Astrocyte of the spinal cord (primary cell): ENCODE measurements at places on chromosomes 7 and 10.

DNA sequence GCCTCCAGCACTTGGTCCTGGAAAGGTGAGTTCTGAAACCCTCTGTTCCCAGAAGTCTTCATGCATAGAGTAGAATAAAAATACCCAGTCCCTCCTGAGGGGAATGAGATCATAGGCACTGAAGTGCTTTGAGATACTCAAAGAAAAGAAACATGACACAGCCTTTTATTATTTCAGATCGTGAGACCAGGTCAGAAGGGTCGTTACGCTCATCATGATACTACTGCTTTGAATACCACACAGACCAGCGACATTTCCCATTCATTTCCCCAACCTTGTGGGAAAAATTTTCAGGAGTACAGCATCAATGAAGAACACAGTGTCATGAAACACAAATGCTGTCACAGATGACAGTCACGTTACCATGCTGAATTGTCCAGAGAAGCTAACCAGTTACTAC, 15.0 kb downstream of the CLRN3 start:
- DNase-seq: no peak

DNA sequence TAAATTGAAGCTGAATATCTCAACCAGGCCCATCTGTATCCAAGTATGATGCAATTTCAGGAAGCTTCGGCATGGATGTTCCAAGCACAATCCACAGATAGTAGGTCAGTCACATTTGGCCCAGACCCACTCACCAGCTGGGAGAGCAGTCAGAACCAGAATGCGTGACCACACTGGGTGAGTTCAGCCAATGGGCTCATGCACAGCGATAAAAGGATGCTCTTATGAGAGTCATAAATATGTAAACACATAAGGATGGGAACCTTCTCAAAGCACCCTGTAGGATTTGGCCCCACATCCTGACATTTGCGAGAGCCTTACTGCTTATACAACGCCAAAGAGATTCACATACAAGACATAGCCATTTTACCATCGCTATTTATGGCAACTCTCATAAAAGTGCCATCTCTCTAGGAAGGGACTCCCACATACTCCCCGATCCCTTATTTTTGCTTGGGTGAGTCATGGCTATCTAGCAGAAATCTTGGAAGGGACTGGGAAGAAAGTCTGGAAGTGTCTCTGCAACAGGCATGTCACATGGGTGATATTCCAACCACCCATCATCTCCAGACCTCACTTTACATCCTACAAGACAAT, 3.0 kb downstream of the AFAP1L2 start:
- DNase-seq: peak; percentile 46

GRCh38 chr7:135770139-135770710, 21.6 kb upstream of the FAM180A start:
- no peak for DNase-seq

GRCh38 chr7:71626206-71626605, 494.3 kb downstream of the GALNT17 start:
- peak; percentile 87 for DNase-seq

DNA sequence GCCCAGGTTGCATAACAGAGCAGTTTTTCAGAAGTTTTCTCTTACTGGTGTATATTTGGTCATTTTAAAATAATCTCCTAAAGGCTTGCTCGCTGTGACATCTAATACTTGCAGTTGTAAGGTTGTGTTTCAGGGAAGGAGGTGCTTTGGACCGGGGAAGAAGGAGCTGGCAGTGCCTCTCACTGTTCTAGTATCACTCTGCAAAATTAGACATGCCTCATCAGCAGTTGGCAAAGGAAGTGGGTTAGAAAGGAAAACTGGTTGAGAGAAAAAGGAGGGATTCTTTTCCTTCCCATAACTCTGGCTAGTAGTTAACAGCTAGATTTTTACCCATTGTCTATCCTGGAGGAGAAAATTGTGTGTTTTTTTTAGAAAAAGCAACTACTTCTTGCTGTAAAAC, 34.8 kb downstream of the CUL1 start:
- DNase-seq: no peak

DNA sequence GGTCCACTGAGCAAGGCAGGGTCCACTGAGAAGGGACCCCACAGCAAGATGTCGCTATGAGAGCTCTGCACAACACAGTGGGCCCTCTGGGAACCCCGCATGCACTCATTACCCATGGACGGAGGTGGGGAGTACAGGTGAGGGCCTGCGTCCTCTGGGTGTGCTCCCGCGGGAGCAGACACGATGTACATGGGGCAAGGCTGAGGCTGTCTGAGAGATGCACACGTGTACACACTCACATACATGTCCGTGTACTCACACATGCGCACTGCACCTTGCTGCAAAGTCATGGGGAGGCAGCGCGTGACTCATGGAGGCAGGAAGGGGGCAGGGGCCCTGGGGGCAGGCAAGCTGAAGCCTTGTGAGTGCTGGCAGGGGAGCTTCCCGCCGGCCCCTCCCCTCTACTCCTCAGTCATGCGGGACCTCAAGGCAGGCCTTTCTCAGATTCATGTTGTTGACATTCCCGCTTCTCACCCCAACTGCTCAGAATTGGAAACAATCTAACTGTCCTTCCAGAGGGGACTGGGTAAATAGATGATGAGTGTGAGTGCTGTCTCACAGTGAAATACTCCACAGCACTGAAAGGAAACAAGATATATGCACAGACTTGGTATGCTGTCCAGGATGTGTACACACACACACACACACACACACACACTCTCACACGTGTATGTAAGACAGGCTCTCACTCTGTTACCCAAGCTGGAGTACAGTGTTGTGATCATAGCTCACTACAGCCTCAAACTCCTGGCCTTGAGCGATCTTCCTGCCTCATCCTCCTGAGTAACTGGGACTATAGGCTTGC, 40.0 kb downstream of the GOLGA7B start:
- DNase-seq: peak; percentile 61

DNA sequence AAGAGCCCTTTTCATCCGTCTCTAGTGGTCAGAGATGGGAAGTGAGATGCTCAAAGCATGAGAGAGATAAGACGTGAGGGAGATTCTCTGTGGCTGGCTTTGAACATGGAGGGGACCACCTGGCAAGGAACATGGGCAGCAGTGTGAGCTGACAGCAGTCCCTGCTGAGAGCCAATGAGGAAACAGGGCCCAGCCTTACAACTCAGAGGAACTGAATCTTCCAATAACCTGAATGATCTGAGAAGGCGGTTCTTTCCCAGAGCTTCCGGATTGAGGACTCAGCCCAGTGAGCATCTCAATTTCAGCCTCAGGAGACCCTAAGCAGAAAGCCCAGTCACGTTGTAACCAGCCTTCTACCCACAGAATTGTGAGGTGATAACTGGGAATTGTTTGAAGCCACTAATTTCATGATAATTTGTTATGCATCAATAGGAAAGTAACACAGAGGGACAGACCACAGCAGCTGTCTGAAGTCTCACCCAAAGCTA, 33.9 kb upstream of the IKZF1 start:
- no peak for DNase-seq

GRCh38 chr10:78059906-78060702, 26.4 kb downstream of the RPS24 start:
- no peak for DNase-seq

GRCh38 chr7:111711426-111712065, 149.3 kb upstream of the IMMP2L start:
- DNase-seq: no peak

DNA sequence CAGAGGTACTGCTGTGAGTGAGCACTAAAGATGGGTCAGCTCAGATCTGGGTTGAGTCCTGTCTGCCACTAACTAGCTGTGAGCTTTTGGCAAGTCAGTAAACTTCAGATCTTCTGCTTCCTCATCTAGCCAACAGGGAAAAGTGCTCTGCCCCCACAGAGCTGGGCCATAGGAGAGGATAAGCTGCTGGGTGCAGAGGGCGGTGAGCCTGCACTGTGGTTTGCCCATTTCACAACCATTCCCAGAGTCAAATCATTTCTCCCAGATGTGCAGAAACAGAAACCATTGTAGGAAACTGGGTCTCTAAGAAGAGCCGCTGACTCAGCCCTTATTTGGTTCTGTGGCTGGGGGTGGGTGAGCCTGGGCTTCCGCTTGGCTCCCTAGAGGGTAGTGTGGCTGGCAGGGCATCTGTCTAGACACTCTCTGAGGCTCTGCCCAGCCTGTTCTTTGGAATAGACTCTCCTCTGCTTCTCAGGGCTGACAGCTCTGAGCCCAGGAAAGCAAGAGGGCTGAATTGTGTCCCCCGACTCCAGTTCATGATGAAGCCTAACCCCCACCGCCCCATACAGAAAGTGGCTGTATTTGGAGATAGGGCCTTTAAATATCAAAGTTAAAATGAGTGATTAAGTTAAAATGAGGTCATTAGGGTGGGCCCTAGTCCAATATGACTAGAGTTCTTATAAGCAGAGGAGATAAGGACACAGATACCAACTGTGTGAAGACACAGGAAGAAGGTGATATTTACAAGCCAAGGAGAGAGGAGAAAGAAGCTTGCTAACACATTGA, 29.5 kb upstream of the ARHGAP22 start:
- peak; percentile 78 for DNase-seq

GRCh38 chr7:99623091-99623693, 6.4 kb downstream of the ZSCAN25 start:
- no peak for DNase-seq

DNA sequence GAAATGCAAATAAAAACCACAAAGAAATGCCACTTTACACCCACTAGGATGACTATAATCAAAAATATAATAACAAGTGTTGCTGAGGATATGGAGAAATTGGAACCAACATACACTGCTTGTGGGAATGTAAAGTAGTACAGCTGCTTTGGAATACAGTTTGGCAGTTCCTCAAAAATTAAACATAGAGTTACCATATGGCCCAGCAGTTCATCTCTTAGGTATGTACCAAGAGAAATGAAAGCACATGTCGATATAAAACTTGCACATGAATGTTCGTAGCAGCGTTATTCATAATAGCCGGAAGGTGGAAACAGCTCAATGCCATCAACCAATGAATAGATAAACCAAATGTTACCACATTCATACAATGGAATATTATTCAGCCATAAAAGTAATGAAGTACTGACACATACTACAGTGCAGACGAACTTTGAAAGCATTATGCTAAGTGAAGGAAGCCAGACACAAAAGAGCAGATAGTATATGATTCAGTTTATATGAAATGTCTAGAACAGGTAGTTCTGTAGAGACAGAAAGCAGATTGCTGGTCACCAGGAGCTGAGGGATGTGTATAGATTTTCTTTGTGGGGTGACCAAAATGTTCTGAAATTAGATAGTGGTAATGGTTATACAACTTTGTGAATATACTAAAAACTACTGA, 12.4 kb downstream of the BCAP29 start:
- no peak for DNase-seq

- DNase-seq: no peak
Measured at GRCh38 chr10:31999070-31999660, 57.1 kb downstream of the KIF5B start.

DNA sequence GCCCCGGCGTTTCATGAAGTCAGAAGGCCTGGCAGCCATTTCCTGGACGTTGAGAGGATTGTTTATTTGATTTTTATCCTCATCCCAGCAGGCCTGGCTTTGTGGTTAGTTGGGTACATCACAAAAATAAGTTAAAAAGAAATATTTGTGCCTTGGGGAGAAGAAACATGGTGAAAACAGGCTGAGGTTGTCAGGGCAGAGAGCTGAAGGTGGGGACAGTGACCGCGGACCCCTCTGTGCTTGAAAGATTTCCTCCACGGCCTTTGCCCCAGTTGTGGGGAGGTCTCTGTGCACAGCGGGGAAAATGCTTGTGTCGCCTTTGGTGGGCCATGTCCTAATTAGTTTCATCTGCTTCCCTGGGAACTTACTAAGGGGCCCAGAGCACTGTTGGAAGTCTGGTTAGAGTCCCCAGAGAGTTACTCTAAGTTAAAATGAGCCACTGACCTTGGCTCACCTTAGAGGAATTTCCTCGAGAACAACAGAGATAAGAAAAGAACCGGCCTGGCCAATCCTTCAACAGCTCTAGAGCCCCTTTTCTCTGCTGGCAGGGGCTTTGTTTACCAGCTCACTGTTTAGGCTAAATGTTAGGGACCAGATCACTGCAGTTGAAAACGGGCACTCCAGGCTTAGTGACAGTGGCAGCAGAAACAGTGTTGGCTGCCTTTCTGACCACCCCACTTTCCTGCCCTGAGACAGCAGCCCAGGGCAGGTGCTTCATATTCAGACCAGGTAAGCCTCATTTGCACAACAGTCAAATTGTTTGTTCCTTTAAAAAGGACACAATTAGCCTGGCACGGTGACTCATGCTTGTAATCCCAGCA, 37.9 kb downstream of the CRCP start:
- peak; percentile 83 for DNase-seq

DNA sequence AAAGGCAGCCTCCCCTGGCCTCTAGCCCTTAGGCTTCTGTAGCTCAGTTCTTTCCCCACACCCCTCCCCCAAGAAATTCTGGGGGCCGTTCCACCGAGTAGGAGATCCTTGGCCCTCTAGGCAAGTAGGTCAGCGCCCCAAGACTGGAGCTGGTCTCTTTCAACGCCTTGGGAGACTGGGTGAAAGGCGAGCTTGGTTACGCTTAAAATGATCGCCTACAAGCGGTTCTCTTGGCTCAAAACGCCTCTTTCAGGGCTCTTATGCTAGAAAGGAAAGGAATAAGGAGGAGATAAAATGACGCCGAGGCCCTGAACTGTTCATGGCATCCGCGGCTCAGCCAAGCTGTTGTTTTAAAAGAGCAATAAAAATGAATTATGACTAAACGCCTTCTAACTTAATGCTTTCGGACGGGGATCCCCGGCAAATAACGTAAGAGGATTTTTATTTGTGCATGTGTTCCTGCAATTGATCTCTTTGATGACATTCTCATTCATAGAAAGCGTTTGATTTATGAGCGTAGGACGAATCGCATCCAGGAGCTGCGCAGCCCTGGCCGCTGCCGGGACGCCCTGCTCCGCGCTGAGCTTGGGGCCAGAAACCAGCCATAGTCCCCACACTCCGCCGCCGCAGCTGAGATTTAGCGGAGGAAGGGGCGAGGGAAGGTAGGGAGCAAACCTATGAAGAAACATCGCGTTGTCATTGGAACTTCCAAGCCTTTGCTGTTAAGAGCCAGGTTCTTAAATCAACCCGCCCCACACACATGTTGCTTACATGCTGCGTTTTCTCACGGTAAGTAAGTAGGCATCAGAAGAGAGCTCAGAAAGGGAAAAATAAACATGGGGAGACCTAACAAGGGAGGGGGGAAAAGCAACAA, 3.0 kb upstream of the HOXA1 start:
- DNase-seq: peak; percentile 87

DNA sequence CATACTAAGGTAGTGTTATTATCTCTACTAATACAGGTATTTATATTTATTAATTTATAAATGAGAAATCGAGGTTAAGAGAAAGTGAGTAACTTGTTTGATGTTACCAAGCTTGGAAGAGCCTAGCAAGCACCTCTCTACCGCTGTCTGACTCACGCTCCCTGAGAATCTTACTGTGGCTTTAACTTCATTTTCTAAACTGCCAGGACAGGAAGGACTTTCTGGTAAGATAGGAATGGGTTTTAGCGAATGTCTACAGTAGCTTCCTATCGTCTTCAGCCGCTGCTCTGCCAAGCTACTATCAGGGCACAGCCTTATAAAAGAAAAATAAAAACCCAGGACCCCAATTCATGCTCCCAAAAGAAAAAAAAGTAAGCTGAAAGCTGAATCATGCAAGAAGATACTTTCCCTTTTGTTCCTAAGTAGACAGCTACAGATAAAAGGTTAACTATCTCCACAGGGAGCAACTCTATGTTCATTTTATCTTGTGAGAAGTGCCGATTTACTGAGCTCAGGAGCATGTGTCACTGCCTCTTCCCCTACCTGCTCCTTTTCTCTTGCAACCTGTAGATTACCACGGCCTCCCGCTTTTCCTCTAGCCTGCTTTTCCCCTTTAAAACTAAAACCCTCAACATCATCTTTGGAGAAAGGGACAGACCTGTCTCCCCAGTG, 60.2 kb downstream of the THNSL1 start:
- peak; percentile 20 for DNase-seq

- no peak for DNase-seq
Measured at GRCh38 chr7:4185721-4186512, 496.2 kb upstream of the FOXK1 start.

- DNase-seq: no peak
Measured at GRCh38 chr10:113138937-113139585, 189.0 kb downstream of the TCF7L2 start.
